ENCODE measurements at places on chromosomes 7 and 10.

DNA sequence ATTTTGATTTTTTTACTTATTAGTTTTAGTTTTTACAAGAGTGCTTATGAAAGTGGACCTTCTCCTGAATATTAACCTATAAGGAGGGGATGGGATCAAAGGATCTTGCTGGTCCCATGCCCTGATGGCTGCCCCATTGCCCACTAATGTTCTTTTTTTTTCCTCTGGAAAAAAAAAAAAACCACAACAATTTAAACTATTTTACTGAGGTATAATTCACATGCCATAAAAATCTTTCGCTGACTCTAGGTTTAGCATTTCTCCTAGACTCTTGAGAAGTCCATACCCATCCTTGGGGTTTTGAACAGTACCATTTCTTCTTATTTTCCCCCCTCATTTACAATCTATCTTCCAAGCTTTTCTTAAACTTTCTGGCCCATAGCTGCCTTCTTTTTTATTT, 481.8 kb downstream of the TFEC start:
- DNase-seq = no peak

DNA sequence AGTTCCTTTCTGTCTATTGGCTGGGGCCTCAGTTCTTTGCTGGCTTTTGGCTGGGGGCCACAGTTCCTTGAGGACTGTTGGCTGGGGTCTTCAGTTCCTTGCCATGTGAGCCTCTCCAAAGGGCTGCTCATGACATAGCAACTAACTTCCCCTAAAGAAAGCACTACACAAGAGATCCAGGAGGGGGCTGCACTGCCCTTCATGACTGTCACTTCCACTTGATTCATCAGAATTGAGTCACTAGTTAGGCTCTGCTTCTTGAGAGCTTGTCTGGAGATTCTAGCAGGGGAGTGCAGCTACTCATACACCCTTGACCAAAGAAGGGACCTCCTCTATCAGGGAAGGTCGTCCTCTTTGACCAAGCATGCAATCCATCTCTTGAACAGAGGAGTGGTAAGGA, 38.0 kb upstream of the MKX start:
- DNase-seq = no peak

DNA sequence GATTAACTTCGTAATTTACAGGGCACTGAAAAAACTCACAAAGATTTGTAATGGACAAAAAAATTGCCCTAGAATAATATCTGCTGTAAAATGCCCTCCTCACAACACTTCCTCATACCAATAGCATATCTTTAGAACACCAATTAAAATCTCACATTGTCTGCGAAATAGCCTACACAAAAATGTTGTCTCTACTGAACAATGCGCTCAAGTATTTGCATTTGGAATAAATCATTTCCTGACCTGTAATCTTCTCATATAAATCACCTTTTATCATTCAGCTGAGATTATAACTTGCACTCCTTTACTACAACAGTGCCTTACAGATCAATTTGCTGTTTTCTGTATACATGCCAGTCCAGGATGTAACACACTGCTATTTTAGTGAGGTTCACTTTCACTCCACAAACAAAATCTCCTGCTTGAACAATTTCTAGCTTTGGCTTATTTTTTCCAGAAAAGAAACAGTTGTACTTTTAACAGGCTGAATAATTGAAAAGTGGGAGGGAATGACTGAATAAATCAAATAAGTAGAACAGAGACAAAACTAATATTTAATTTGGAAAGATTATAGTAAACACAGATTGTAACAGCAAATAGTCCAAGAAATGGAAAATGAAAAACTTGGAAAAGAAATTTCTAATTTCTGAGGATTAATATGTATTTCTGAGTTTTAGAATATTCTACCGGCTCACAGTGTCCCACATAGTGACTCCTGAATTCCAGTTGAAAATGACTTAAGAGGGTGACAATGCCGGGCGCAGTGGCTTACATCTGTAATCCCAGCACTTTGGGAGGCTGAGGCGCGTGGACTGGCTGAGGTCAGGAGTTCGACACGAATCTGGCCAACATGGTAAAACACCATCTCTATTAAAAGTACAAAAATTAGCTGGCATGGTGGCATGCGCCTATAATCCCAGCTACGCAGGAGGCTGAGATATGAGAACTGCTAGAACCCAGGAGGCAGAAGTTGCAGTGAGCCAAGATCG, 30.6 kb downstream of the JMJD1C start:
- DNase-seq = no peak

DNA sequence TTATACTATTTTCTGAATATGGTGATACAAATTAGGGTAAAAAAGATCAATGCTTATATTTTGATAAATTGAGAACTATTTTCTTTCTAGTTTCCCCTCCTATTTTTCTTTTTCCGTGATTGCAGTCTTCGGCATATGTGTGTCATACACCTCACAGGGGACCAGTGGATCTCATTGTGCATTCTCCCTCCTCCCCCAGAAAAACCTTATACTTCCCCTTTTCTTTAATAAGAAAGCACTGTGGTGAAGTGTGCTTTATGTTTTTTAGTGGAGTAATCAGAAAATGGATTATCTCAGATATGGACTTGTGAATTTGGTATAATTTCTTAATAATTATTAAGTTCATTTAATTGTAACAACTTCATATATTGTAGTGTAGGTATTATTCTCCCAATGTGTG, 72.8 kb downstream of the BICC1 start:
- no peak for DNase-seq

DNA sequence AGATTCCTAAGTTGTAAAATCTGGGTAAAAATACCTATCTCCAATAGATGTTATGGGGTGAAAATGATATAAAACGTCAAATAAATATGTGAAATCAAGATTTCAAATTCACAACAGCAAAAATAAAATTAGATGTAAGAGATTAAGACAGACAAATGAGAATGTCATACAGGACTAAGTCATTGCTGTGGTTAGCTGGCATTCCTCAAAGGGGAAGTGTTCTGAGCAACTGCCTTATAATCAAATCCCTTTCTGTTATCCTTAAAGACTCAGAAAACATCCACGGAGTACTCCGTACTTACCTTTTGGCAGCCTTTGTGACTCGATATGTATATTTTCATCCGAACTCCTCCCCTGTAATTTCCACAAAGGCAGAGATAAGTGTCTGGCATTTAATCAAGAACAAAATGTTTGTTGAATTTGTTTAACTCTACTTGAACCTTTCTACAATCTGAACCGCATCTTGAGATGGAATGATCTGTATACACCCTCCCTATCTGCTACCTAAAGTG, 559.6 kb downstream of the GATA3 start:
- no peak for DNase-seq

- DNase-seq = no peak
These were observed 12.2 kb downstream of the VSIR start for GRCh38 chr10:71761105-71761511.

DNA sequence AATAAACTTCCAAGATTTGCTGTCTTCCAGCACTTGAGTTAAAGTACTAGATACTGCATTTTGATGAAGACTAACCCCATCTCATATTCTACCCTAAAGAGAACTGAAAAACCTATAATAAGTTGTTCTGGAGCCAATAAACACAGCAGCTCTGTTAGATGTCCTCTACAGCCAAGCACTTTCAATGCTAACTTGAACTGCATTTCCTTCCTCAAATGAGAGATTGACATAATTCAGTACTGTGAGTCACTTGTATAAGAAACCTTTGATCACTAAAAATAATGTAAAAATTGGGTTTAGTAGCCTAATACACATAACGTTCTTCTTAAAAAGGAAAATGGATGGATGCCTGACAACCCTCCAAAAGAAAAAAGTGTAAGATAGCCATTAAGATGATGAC, 81.3 kb downstream of the ITGB8 start:
- no peak for DNase-seq

GRCh38 chr10:132532749-132533560, 4.6 kb upstream of the INPP5A start:
- no peak for DNase-seq

- DNase-seq = no peak
These were observed 238.7 kb downstream of the SEC23IP start for GRCh38 chr10:120131183-120131582.

GRCh38 chr10:78292982-78293865, 259.6 kb downstream of the RPS24 start:
- DNase-seq = peak; percentile 81

DNA sequence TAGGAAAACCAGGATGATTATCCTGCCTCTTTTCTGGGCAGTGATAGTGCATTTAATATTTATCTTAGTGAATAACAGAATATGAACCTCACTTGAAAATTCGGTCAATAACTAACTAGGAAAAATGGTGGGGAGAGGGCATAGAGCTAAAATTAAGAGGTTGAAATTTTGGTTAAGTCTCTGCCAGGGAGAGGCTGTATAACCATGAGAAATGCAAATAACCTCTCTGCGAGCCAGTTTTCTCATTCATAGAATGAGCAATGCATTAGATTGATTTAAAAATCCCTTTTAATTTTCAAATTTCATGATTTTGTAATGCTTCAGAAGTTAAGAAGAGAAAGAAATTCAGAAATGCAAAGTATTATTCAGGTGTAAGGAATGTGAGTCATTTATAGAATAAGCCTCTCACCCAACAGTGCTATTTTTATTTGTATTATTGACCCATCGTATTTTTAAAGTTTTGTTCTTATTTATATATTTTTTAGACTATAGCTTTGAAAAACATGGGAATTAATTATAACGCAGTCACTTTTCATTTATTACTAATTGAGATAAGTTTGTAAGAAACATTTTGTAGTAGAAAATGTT, 104.7 kb downstream of the PHF14 start:
- DNase-seq = no peak

DNA sequence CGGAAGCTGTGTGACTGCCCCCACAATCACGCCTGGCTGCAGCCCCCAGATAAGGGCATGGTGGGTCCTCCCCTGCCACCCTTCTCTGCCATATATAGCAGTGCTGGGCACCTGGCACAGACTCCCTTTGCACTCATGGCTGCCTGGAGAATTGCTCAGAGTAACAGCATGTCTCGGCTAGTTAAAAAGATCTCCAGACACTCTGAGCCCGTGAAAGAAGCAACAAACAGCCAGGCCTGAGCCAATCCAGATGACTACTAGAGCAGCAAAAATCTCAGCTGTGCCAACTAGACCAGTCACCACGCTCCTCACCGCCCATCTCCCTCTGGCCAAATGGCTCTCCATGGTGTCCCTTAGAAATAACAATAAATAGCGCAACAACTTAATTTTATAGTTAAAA, 71.3 kb downstream of the PARD3 start:
- peak; percentile 41 for DNase-seq

Data from BE2C (cell line).